CD4-positive, alpha-beta T cell treated with Interleukin-6 at 100 ng/mL for 8 hours (primary cell): ENCODE measurements at places on chromosomes 2 and 18.

GRCh38 chr18:54440292-54440691, 82.6 kb downstream of the C18orf54 start:
- DNase-seq = no peak

- DNase-seq = no peak
Measured at GRCh38 chr18:32483002-32483401, 12.3 kb upstream of the GAREM1 start.

GRCh38 chr2:188677142-188677541, 297.0 kb upstream of the COL3A1 start:
- DNase-seq = no peak

GRCh38 chr2:16774091-16774490, 108.5 kb upstream of the CYRIA start:
- no peak for DNase-seq
